ENCODE measurements at places on chromosomes 7 and 10. TPM values are rescaled to one million over a fixed set of nuclear protein-coding genes. Genes with fewer than 3 reads are reported as not detected.

EBLN1 gene
- total RNA-seq = not detected

ACBD7 gene
- total RNA-seq = 0.42 TPM

CD36 gene
- total RNA-seq = 38.8 TPM

COL26A1 gene
- total RNA-seq = 0.19 TPM

TMEM225B gene
- 1.4 TPM for total RNA-seq

EGR2 gene
- 5.3 TPM for total RNA-seq

CACNB2 gene
- total RNA-seq = not detected

CRYGN gene
- 0.16 TPM for total RNA-seq

GBF1 gene
- total RNA-seq = 62.8 TPM

All from myocyte (in vitro differentiated cells).